Cardiac atrium fibroblast (primary cell): ENCODE measurements at places on chromosomes 5 and 9. TPM values are rescaled to one million over a fixed set of nuclear protein-coding genes. Genes with fewer than 3 reads are reported as not detected.

PLPP7 gene
- total RNA-seq = 15.7 and 22.4 TPM in 2 replicates

OXCT1 gene
- 12.8 and 13.4 TPM in 2 replicates for total RNA-seq

KCTD16 gene
- total RNA-seq = under 0.01 and 0.90 TPM in 2 replicates

SH3RF2 gene
- total RNA-seq = 0.16 and 0.18 TPM in 2 replicates

PKD2L2 gene
- not detected in 2 replicates for total RNA-seq

PITX1 gene
- total RNA-seq = not detected in 2 replicates

NR6A1 gene
- 0.72 and 0.81 TPM in 2 replicates for total RNA-seq

PLAC8L1 gene
- total RNA-seq = not detected in 2 replicates

PMPCA gene
- 38.5 and 44.6 TPM in 2 replicates for total RNA-seq

FRMPD1 gene
- total RNA-seq = not detected in 2 replicates

ADCY2 gene
- not detected in 2 replicates for total RNA-seq

OCLN gene
- under 0.01 TPM in 2 replicates for total RNA-seq

GMCL2 gene
- not detected in 2 replicates for total RNA-seq

POLR3G gene
- 0.72 and 2.3 TPM in 2 replicates for total RNA-seq

CDH9 gene
- not detected in 2 replicates for total RNA-seq

CMBL gene
- 2.5 and 6.0 TPM in 2 replicates for total RNA-seq

PCDHB5 gene
- 1.3 and 4.5 TPM in 2 replicates for total RNA-seq

HNRNPK gene
- 448 and 469 TPM in 2 replicates for total RNA-seq

PTGES gene
- total RNA-seq = 1.1 and 2.1 TPM in 2 replicates

PCDHA1 gene
- total RNA-seq = not detected in 2 replicates

PCDHA7 gene
- 0.16 and 0.72 TPM in 2 replicates for total RNA-seq

ANKRD18A gene
- not detected in 2 replicates for total RNA-seq

SPAG8 gene
- 0.32 and 0.36 TPM in 2 replicates for total RNA-seq

ANKDD1B gene
- total RNA-seq = 0.16 and 0.36 TPM in 2 replicates

SPINK13 gene
- total RNA-seq = not detected in 2 replicates

SMIM32 gene
- total RNA-seq = not detected in 2 replicates

INSL6 gene
- not detected in 2 replicates for total RNA-seq

SPATA31A3 gene
- not detected in 2 replicates for total RNA-seq

MCTP1 gene
- 0.16 and 0.18 TPM in 2 replicates for total RNA-seq

RGS14 gene
- total RNA-seq = 1.4 and 4.9 TPM in 2 replicates

TAS2R1 gene
- not detected in 2 replicates for total RNA-seq
